ENCODE measurements at places on chromosomes 3 and 15.
A peak's percentile ranks its signal among the peaks of the same experiment; 100 is the strongest.

DNA sequence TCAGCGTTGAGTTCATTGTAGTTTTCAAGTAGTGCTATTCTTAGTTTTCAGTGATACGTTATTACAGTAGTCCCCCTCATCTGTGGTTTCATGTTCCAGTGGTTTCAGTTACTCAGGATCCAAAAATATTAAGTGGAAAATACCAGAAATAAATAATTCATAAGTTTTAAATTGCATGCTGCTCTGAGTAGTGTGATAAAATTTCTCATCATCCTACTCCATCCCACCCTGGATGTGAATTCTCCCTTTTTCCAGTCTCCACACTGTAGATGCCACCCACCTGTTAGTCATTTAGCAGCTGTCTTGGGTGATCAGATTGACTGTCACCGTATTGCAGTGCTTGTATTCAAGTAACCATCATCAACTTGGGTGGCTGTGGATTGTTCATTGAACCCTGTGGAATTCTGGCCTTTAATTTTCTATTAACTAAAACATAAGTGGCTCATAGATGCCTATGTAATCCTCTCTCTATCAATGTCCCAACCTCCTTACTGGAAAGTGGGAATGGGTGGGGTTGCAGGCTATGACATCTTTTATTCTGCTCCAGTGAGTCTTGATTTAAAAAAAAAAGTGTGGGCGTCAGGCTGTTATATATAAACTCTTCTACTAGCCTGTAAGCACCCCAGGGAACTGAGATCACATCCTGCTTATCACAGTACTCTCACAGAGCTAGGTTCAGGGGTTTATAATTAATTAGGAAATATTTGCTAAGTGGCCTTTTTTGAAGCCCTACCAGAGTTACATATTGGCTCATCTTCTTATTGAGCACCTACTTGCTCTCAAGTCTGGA, 97.5 kb downstream of the CFAP20DC start:
- no peak for DNase-seq

- peak; percentile 99 for DNase-seq
Measured at GRCh38 chr3:184320104-184320445, 5.7 kb downstream of the EIF4G1 start.

DNA sequence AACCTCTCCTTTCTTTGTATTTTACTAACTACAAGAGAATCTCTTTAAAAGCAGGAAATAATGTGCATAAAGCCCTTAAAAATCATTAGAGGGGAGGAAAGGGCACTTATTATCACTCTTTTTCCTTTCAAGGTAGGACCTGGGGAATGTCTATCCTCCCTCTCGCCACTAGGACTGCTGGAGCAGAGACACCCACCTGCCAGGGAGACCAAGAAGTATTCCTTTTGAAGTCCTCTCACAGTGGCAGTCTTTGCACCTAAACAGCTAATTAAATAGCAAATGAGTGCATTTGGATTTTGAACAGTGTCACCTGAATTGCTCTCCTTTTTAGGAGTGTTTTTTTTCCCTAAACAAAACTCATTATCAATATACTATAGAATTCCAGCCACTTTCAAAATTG, 874.1 kb downstream of the ZPLD1 start:
- DNase-seq = no peak

GRCh38 chr15:82855286-82856100, 46.1 kb downstream of the WHAMM start:
- DNase-seq = no peak

GRCh38 chr3:45946307-45946706, 3.0 kb downstream of the CXCR6 start:
- DNase-seq = no peak

DNA sequence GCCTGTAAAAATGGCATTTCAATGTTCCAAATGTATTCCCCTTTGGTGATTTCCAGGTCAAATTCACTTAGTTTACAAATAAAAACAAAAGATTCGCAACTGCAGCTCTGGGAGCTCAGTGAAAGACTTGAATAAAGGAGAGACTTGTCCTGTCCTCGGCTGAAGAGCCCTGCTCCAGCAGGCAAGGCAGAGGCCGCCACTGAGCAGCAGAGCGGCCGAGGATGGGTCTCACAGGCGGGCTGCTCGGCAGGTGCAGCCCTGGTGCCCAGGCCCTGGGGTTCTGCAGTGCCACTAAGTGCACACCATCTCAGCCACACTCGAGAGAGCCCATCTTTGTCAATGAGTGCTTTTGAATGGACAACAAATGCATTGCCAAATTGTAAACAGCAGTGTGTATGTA, 856.2 kb downstream of the AGBL1 start:
- DNase-seq = no peak

DNA sequence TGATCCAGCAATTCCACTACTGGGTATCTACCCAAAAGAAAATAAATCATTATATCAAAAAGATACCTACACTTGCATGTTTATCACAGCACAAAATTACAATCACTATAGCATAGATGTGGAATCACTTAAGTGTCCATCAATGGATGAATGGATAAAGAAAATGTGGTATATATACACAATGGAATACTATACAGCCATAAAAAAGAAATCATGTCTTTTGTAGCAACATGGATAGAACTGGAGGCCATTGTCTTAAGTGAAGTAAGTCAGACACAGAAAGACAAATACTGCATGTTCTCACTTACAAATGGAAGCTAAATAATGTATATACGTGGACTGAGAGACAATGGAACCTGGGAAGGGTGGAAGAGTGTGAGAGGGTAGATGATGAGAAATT, 28.3 kb upstream of the PFN2 start:
- DNase-seq = no peak

GRCh38 chr15:67120839-67121643, 55.6 kb downstream of the SMAD3 start:
- peak; percentile 84 for DNase-seq

GRCh38 chr15:77021088-77021481, 26.2 kb downstream of the PSTPIP1 start:
- no peak for DNase-seq

DNA sequence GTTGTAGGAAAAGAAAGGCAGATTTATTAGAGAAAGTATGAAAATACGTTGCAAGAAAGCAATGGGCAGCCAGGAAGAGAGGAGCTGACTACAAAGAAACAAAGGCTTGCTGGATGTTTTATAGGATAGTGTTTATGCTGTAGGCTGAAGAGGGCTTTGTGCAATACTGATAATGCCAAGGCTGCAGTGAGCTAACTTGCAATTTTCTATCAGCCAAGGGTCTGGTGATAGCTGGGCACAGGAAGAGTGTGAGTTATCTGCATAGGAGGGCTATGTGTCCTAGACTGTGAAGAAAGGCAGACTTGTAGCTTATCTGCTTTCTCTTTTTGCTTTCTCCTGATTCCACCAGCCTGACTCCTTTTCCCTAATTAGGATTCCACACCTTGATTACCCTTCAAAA, 51.3 kb upstream of the OSBPL11 start:
- no peak for DNase-seq

DNA sequence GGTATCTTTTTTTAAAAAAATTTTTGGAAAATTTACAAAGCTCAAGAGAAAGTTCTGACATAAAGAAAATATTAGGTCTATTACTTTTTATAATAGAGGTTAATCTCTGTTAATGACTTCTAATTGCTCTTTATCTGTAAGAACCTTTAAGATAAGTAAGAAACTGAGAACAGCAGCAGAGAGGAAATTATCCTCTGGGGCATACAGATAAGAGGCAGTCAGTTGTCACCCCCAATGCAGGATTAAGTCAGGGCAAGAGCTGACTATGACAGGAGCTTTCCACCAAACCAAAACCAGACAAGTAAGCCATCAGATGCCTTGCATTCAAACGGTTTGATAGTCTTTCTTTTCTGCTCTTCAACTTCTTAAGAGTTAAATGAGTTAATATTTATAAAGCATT, 149.0 kb downstream of the GSK3B start:
- DNase-seq = no peak

GRCh38 chr15:66941791-66942190, 123.6 kb upstream of the SMAD3 start:
- no peak for DNase-seq

GRCh38 chr3:59514865-59515482, 465.1 kb upstream of the CFAP20DC start:
- DNase-seq = no peak

DNA sequence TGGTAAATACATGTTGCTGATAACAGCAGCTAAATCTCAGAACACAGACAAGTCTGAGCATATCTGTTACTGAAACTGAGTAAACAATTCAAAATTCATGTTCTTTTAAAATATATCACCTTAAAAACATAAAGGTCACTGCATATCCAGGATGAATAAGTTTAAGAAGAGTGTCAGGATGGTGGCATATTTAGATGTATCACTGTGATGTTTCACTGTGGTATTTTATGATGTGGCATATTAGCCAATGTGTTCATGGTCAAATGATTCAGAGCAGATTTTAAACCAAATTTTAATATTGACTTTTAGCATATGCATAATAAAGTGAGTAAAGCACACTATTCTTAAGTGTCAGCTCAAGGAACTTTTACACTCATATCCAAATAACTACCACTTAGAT, 346.4 kb upstream of the DPPA4 start:
- no peak for DNase-seq

Data from adrenal gland (tissue), 19 donors.